SK-N-SH (cell line): ENCODE measurements at places on chromosomes 13 and 19.

DNA sequence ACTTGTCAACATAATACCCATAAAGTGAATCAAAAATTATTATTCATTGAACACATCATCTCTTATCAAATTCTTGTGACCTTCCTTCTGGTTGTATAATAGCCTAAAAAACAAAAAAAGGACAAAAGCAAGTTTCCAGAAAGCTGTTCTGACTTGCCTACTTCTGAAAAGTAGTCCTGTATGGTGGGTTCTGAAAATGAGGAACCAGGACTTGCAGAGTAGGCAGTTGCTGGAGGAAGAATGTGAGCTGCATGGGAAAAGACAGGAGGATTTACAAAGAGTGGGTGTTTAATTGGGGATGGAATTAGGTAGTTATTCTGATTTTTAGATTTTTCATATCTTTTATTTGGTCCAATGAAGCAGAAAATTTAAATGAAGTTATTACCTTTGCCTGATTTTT is 56.7 kb downstream of the RCBTB2 start:
- DNase-seq = no peak

GRCh38 chr13:40273253-40274025 is 393.0 kb downstream of the FOXO1 start:
- no peak for DNase-seq

DNA sequence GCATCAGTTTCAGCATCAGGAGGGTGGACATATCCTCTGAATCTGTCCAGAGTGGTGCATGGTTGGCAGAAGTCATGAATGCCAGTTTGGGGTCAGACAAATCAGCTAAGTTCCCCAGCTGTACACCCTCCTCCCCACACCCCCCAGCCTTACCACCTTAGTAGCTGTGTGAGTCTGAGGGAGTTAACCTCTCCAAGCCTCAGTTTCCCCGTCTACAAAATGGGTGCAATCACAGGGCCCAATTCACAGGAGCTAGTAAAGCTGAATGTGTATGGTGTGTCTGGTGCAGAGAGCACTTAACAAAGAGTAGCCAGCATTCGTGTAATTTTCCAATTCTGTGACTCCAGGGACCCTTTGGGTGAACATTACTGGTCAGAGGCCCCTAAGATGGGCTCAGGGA is 13.4 kb upstream of the ZNF358 start:
- no peak for DNase-seq

- peak; percentile 58 for DNase-seq
Measured at GRCh38 chr19:10295847-10296591, 6.3 kb downstream of the ICAM5 start.

DNA sequence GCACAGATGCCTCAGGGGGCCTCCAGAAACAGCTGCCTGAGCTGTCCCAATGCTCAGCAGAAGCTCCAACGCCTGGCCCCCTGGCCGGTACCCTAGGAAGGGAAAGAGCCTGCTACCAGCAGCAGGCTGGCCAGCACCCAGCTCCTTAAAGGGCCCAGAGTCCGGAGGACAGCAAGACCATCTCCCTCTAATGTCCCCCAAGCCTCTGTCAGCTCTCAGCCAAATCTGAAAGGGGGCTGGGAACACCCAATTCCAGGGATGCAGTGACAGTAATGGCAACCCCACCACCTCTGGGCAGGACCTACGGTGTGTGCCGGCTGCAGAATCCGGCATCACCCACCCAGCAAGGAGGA is 4.2 kb downstream of the PPP6R1 start:
- no peak for DNase-seq

GRCh38 chr13:110746438-110746837 is 32.9 kb downstream of the ING1 start:
- DNase-seq = no peak

DNA sequence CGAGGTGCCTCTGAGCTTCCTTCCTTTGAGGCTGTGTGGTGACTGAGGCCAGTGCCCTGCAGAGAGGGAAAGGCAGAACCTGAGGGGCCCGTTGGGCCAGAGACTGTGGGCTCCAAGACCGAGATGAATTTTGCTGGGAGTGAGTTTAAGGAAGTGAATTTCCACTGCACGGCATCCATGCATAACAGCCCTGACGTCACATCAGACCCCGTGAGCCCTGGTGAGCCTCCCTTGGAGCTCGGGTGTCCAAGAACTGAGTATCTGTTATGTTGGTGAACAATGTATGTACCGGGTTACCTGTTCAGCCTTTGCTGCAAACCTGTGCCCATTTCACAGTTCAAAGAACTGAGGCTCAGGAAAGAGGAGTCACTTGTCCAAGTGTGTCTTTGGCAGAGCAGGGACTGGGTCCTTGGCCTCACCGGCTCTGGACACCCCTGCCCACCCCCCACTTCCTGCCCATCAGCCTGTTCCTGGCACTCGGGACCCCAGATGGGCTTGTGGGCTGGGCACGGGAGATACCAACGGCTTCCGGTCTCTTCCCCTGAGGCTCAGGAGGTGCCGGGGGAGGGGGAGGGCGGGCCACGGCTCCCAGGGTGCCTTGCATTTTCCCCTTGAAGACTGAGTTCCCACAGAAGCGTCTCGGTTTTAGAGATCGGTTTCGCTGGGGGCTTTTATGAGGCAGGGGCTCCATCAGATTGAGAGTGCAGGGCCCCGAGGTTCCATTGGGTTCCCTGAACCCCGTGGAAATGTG is 33.7 kb downstream of the NFILZ start:
- no peak for DNase-seq

DNA sequence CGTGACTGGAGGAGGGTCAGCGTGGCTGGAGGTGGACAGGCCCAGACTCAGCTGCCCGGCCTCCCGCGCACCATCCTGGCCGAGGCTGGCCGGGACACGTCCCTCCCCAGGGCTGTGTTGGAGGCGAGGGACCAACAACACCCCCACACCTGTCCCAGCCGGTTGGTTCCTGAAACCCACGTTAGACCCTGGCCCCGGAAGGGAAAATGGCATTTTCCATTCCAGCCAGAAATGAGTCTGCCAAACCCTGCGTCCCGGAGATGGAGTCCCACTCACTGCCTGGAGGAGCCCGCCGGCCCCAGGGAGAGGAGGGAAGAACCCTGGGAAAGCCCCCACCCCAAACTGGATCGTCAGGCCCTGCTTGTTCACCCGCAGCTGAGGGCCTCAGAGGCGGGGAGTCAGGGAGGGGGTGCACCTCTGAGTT is 4.8 kb upstream of the WDR18 start:
- DNase-seq = no peak

DNA sequence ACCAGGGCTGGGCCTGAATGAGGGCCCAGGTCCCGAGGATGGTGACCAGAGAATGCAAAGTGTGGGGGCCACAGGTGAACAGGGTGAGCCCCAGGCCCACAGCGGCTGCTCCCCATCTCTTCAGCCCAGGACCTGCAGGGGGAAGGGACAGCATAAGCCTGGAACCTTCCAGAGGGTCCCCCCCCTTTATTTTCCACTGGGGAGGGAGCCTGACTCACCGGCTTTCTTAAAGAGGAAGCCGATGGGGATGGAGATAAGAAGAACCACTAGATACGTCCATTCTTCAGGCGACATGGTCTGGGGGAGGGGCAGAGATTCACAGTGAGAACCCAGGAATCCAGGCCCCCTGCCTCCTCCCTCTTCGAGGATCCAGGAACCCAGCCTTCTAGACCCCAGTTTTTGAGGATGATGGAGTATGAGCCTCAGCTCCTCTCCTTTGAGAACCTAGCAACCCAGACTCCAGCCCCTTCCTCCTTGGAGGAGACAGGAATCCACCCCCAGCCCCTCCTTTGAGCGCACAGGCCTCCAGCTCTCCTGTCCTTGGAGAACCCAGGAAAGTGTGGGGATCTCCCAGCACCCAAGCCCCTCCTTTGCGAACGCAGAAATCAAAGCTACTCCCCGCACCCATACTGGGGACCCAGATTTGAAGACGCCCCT is 1.0 kb downstream of the MBOAT7 start:
- DNase-seq = no peak

GRCh38 chr13:86881390-86881789 is 789.8 kb upstream of the SLITRK5 start:
- DNase-seq = no peak

DNA sequence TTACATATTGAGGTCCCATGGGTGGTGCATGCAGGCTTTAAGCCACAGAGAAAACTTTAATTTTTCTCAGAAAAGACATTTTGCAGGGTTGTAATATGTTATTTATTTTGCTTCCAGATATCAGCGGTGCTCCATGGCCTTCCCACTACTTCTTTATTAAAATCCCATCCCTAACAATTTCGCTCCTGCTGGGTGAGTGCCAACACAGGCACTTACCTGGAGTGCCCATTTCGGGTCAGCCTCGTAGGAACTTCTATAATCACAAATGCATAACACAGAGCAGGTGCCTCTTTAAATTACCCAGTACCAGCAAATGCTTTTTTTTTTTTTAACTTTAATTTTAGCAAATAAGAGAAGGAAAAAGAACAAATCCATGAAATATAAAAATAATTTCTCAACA is 86.4 kb downstream of the EFNB2 start:
- no peak for DNase-seq

DNA sequence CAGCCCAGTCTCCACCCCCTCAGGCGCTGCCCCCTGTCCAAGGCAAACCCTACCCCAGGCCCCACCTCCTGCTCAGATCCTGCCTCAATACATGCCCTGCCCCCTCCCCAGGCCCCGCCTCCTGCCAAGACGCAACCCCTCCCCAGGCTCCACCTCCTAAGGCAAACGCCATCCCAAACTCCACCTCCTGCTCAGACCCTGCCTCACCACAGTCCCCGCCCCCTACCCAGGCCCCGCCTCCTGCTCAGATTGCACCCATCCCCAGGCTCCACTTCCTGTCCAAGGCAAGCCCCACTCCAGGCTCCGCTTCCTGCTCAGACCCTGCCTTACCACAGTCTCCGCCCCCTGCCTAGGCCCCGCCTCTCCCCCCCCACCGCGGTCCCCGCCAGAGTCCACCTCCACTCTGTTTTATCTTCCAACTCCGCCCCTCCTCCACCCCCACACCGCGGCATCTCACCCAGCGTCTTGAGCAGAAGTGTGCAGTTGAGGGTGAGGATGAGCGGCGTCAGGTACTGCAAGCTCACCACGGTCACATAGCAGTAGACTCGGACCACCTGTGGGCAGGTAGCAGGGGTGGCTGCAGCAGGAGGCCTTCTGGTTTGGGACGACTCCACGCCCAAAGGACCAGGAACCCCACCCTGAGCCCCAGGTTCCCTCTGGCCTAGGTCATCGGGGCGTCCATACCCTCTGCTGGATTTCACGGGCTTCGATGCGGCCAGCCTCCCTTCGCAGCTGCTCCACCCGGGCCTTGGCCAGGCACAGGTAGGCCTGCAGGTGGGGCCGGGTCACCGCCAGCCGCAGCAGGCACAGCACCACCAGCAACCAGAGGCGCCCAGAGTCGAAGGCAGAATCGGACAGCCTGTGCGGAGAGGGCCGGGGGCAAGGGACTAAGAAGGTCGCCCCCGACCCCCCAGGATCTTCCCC is 17.7 kb downstream of the TMEM161A start:
- DNase-seq = peak; percentile 81

DNA sequence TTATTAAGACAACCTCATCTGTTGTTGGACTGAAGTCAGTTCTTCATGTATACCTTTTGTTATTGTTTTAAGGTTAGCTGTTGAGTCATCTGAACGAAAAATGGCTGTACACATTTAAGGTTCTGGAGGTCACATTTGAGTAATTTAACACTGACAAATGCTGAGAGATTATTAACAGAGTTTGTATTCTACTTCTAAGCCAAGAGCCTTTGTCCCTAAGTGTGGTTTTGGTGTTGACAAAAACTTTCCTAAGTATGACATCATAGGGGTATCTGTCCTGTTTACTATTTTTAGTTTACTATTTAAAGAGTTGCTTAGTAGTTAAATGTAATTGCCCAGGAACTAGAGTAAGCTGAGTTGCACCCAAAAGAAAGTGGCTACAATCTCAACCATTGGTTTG is 71.9 kb downstream of the CDK8 start:
- no peak for DNase-seq

DNA sequence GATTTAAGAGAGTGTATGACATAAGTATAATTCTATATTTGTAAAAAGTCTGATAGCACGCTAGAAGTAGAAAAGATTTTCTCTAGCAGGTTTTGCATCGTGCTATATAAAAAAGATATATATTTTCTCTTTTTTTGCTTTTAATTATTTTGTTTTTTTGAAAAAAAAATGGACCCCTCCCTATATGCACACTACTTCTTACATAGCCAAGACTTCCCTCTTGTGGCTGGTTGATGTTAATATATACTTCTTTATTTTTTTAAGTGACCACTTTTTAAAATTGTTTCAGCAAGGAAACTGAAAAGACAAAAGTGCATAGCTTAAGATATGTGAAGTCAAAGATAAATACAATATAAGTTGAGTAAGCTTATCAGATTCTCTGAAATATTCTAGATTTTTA is 1202.8 kb downstream of the DIAPH3 start:
- peak; percentile 25 for DNase-seq

DNA sequence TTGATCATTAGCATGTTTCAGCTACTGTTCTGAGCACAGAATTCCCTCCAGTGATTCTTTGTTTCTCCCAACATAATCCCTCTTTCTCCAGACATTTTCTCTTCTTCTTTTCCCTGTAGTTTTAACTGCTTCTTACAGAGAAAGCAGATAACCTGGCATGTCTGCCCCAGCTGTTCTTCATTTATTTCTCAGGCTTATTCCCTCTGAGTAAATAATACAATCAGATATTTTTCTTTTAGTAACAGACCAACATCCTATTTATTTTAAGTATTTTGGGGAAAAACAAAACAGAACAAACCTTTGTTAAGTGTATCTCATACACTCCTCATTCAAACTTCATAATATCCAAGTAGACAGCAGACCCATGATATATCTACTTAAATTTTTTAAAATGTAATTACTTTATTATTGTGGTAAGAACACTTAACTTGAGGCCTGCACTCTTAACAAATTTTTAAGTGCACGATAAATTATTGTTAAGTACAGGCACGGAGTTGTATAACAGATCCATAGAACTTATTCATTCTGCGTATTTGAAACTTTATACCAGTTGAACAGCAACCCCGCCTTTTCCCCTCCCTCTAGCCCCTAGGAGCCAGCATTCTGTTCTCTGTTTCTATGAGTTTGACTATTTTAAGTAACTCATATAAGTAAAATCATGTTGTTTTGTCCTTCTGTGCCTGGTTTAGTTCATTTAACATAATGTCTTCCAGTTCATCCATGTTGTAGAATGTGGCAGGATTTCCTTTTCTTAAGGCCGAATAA is 540.0 kb downstream of the LMO7 start:
- no peak for DNase-seq

DNA sequence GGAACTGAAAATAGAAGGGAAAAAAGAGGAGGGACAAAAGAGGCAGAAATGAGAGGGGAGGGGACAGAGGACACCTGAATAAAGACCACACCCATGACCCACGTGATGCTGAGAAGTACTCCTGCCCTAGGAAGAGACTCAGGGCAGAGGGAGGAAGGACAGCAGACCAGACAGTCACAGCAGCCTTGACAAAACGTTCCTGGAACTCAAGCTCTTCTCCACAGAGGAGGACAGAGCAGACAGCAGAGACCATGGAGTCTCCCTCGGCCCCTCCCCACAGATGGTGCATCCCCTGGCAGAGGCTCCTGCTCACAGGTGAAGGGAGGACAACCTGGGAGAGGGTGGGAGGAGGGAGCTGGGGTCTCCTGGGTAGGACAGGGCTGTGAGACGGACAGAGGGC is at the start of gene CEACAM5:
TSS of gene CEACAM5 (plus strand) at position 146 of the 400 bp plus-strand sequence. CDS start at position 252, 106 bp downstream.
- DNase-seq = no peak

GRCh38 chr19:1551068-1552040 is 16.8 kb downstream of the MEX3D start:
- DNase-seq = no peak
